ENCODE measurements at places on chromosomes 1 and 21. TPM values are rescaled to one million over a fixed set of nuclear protein-coding genes. Genes with fewer than 3 reads are reported as not detected.

GRCh38 chr21:34800797-34801518 is 132.2 kb downstream of the CLIC6 start:
- H3K4me1 ChIP-seq, result no peaks in the 10 kb centered on the region
- no peaks in the 10 kb centered on the region for H3K36me3 ChIP-seq
- no peak for DNase-seq

GRCh38 chr1:179234863-179235262 is 5.4 kb upstream of the ABL2 start:
- H3K36me3 ChIP-seq, result no peaks in the 10 kb centered on the region
- H3K27ac ChIP-seq, result no peak overlapping the region
- no peak overlapping the region for H3K4me3 ChIP-seq
- H3K4me1 ChIP-seq, result no peaks in the 10 kb centered on the region

DNA sequence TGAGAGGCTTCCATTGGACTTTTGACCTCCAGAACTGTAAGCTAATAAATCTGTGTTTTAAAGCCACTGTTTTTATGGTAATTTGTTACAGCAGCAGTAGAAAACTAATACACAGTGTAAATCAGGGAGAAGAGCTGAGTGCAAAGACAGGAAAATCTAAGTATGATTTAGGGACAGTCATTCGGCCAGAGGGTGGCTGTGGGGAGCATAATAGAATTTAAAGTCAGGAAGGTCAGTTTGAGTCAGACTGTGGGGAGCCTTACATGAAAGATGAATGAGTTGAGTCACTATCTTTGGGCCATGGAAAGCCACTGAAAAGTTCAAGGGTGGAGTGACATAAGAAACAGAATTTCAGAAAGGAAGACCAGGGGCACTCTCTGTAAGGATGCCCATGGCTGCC is 52.4 kb upstream of the SSX2IP start:
- H3K4me3 ChIP-seq, result no peak overlapping the region
- no peaks in the 10 kb centered on the region for H3K4me1 ChIP-seq
- DNase-seq, result no peak
- H3K36me3 ChIP-seq, result no peaks in the 10 kb centered on the region
- H3K27me3 ChIP-seq, result no peaks in the 10 kb centered on the region

DNA sequence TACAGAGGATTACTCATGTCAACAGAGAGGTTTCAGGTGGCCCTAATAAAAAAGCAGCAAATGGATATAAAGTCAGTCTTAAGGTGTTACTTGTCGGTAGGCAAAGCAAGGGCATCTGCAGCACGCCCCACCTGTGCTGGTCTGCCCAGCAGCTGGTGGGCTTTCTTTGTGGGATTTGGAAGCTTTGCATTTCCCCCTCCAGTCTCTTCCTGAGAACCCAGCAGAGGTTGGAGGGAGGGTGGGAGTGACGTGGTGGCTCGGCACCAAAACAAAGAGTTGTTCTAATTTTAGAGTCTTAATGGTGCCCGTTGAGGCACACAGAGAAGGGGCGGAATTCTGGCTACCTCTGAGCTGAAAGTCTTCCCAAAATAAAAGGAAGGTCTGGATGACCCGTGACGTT is 4.8 kb upstream of the PCBP3 start:
- H3K27me3 ChIP-seq, result no peaks in the 10 kb centered on the region
- H3K4me3 ChIP-seq, result no peak overlapping the region
- DNase-seq, result no peak
- H3K4me1 ChIP-seq, result no peaks in the 10 kb centered on the region
- H3K27ac ChIP-seq, result no peak overlapping the region

DNA sequence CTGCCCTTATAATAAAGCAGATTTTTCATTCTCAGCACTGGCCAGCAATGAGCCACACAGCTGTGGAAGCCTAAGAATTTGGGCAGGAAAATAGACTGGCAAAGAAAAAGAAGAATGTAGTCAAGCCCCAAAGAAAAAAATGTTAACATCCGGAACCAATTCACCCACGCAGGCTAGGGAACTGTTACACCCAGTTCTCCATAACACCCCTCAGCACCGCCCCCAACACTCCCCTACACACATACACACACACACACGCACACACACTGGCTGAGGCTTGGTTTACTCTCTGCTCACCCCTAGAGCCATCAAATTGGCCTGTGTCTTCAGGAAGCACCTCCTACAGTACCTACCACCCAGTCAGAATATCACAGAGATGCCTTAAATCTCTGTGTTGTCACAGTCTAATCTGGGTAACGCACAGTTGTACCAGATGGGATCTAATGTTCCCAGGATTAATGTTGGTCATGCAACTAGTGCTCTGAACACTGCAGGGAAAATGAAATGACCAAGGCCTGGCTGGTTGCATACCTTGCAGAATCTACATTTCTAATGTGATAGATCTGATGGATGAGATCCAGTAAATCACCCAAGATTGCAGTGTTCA is 14.5 kb downstream of the TBX15 start:
- no peak for DNase-seq
- H3K4me1 ChIP-seq, result no peaks in the 10 kb centered on the region
- no peak overlapping the region for H3K27ac ChIP-seq
- H3K27me3 ChIP-seq, result peaks cover 12% of the 10 kb centered on the region
- no peaks in the 10 kb centered on the region for H3K36me3 ChIP-seq
- no peak overlapping the region for H3K4me3 ChIP-seq

DNA sequence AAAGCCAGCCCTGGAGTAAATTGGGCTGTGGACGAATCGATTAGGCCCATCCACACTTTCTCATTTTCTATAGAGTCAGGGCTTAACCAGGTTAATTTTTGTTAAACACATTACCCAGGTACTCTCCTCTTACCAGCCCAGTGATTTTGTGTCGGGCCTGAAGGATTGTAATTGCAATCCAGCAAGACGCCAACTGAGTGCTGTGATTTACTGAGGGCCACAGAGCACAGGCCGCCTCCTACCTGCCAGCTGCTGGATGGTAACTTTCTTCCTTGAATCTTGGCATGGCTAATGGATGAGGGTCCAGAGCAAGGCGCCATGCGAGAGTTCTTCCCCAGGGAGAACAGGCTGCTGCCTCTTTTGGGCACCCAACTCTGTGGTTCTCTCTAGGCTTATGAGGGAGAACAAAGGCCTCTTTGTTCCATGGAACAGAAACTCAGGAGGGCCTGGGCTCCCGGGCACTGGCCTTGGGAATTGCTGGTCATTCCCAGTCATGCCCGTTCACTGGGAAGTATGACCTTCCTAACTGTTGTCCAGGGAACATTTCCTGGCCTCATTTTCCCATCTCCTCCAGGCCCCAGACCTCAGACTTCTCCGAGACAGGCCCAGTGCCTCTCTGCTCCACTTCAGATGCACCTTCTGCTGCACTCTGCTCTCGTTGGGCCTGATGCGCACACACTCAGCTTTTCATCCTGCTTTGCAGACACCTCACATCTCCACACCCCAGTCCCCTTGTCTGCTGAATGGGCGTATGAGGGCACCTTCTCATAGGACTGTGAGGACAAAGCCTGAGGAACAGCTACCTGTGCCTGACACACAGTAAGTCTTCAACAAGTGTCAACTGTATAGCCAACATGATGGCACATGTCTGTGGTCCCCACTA is 57.3 kb downstream of the SYF2 start:
- H3K27me3 ChIP-seq, result no peaks in the 10 kb centered on the region
- DNase-seq, result no peak
- H3K36me3 ChIP-seq, result no peaks in the 10 kb centered on the region
- no peaks in the 10 kb centered on the region for H3K4me1 ChIP-seq
- no peak overlapping the region for H3K4me3 ChIP-seq

GRCh38 chr1:159441360-159441759 is 1.8 kb downstream of the OR10J1 start:
- DNase-seq, result no peak
- H3K4me1 ChIP-seq, result no peaks in the 10 kb centered on the region
- no peak overlapping the region for H3K27ac ChIP-seq
- no peaks in the 10 kb centered on the region for H3K36me3 ChIP-seq
- no peak overlapping the region for H3K4me3 ChIP-seq

DNA sequence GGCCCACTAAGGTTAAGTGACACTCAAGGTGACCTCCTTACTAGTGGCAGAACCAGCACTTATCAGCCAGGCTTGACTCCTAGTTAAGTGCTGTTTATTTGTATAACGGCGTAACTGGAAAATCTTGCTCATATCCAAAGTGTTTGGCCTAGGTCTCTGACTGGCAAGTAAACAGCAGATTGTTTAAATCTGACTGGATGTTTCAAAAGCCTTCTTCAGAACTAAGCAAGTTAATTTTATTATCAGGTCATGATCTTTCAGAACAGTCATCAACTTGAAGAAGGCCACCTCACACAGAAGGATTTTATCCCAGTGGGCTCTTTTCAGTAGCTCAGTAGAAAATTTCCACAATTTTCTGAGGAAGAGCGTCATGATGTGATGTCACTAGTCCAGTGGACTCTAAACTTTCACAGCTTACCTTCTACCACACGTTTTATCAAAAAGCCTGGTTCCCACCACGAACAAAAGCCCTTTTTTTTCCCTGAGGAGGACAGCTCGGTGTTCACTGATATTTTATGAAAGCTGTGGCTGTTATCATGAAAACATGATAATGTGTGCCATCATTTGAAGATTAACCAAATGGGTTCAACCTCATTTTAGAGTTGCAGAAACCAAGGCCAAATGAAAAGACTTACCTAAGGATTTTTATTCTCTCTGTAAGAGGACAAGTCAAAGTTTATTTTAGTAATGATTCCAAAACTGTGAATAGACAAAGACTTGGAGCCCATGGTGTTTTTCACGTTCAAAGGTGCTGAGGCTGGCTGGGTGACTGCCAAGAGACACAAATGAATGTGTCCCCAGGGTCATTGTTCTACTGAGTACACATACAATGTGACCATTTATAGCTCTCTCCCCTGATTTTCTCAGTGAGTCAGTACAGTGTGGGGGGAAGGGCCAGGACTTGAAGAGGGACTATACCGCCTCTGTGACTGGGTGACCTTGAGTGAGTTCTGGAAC is 9.1 kb downstream of the SGIP1 start:
- no peaks in the 10 kb centered on the region for H3K36me3 ChIP-seq
- H3K27me3 ChIP-seq, result no peaks in the 10 kb centered on the region
- no peak overlapping the region for H3K4me3 ChIP-seq
- no peak overlapping the region for H3K27ac ChIP-seq
- no peaks in the 10 kb centered on the region for H3K4me1 ChIP-seq

- peaks cover 31% of the 10 kb centered on the region for H3K4me1 ChIP-seq
- H3K4me3 ChIP-seq, result no peak overlapping the region
- H3K36me3 ChIP-seq, result no peaks in the 10 kb centered on the region
- no peak overlapping the region for H3K27ac ChIP-seq
- DNase-seq, result no peak
- no peaks in the 10 kb centered on the region for H3K27me3 ChIP-seq
Measured at GRCh38 chr1:96723936-96724335, 2.4 kb downstream of the PTBP2 start.

GRCh38 chr21:35611708-35612132 is 448.6 kb downstream of the SETD4 start:
- no peaks in the 10 kb centered on the region for H3K36me3 ChIP-seq
- H3K4me3 ChIP-seq, result no peak overlapping the region

GRCh38 chr1:66275083-66275482 is 258.9 kb upstream of the SGIP1 start:
- no peak overlapping the region for H3K27ac ChIP-seq
- no peak for DNase-seq
- no peak overlapping the region for H3K4me3 ChIP-seq

DNA sequence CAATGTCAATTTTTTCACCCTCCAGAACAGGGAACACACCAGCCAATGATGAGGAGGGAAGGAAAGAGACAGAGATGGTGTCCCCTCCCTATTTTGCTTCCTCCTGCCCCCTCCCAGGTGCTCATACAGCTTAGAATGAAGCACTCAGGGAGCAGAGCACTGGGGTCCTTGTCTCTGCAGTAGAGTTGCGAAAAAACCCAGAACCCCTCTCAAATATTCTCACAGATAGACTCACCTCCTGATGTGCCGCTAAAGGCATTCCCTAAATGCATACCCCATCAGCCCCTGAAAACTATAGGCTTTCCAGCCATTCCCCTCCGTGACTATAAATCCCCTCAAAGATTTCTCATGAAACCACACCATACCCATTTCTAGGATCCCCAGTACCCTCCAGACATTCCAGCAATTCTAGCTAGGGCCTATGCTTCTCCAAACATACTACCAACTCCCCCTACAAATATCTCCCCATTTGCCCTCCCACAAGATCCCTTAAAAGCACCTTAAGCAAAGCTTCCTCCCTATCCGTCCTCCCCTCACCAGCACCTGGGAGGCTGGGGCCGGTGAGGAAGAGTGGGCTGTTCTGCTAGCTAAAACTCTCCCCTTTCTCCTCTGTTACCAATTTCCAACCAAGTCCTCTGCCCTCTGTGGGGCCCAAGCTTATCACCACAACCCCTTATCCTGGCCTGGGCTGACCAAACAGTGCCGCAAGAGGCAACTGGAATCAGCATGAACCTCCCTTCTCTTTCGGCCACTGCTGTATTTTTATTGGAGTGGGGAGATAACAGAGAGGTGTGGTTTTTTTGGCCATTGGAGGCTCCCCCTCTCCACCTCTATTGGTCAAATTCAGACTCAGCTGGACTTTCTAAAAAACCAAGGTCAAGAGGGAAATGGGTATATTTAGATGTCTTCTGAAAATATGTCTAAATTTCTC is 54.7 kb downstream of the RHBG start:
- H3K36me3 ChIP-seq, result no peaks in the 10 kb centered on the region
- no peak for DNase-seq
- H3K4me1 ChIP-seq, result peaks cover 18% of the 10 kb centered on the region
- H3K27me3 ChIP-seq, result peaks cover 62% of the 10 kb centered on the region

DNA sequence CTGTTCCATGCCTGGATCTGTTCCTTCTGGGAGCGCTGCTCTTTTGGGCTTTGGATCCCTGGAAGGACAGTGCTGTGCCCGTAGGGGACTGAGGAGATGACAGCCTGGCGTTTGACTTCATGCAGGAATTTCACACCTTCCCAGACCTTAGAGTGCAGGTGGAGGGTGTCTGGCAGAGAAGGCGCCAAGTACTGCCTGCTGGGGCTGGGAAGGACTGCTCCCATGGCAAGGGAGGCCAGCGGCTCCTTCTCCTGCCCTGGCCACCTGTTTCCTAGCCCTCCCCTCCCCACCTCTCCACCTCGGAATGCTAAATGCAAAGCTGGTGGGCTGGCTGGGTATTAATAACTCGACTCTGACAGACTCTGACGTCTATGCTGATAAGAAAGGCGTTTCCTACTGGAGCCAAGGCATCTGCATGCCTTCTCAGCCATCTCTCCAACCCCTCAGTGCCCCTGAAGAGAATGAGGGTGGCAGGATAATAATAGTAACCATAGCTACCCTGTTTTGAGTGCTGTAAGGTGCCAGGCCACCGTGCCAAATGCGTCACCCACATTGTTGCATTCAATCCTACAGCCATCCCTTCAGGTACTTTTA is 17.5 kb upstream of the PDIK1L start:
- H3K27me3 ChIP-seq, result peaks cover 30% of the 10 kb centered on the region
- no peak overlapping the region for H3K4me3 ChIP-seq
- H3K27ac ChIP-seq, result peak overlapping the region; percentile 31
- DNase-seq, result no peak
- no peaks in the 10 kb centered on the region for H3K36me3 ChIP-seq
- peaks cover 6% of the 10 kb centered on the region for H3K4me1 ChIP-seq

Gene HPCAL4
- total RNA-seq, result not detected

Gene P3R3URF
- not detected for total RNA-seq

Gene SPAG17
- 0.09 TPM for total RNA-seq

Gene IL6R
- total RNA-seq, result 39.0 TPM

Gene CGN
- total RNA-seq, result 0.06 TPM

Gene ZC3H12A
- total RNA-seq, result 16.4 TPM

Data from adrenal gland (tissue), 19 donors.